ENCODE measurements at places on chromosomes 11 and 22.

- DNase-seq = no peak
These were observed 10.7 kb downstream of the TAB1 start for GRCh38 chr22:39410264-39410663.

- no peak for DNase-seq
These were observed 17.4 kb upstream of the NOX4 start for GRCh38 chr11:89508544-89508943.

DNA sequence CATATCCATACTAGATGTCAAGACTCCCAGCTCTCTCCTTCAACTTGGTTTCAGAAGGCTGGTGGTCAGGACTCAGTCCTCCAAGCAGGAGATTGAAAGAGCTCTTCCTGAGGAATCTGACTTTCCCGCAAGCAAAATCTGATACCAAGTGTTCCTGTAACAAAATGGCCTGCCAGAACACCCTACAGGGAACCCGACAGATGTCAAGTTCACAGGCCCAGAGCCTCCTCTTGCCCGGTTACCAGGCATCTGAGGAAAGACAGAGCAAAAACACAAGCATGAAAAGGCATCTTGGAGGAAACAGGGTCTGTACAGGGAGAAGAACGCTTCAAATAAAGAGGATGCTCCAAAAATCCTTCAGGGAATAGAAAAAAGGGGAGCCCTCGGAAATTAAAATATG lies 8.7 kb upstream of the KCNJ5 start:
- DNase-seq = no peak

GRCh38 chr11:35524780-35525179 lies 636 bp downstream of the PAMR1 start:
- DNase-seq = no peak

- DNase-seq = peak; percentile 89
These were observed 4.3 kb downstream of the CLTCL1 start for GRCh38 chr22:19287076-19287707.

DNA sequence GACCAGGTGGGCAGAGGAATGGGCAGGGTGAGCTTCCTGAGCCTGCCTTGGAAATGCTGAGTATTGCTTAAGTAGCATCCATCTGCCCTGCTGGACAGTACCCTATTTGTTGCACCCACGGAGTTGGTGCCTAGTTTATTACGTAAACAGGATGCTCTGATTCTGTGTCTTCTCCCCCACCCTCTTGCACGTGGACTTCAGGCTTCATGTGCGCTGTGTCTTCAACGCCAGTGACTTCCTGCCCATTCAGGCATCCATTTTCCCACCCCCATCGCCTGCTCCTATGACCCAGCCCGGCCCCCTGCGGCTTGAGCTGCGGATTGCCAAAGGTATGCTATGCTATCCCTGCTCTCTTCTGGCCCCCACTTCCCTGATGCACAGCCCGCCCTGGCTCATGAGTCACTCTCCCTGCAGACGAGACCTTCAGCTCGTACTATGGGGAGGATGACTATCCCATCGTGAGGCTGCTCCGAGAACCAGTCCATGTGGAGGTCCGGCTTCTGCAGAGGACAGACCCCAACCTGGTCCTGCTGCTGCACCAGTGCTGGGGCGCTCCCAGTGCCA lies 5.7 kb downstream of the ZP1 start:
- no peak for DNase-seq

GRCh38 chr11:92861634-92862033 lies 107.8 kb upstream of the MTNR1B start:
- no peak for DNase-seq

- DNase-seq = no peak
These were observed 122.6 kb downstream of the IGLL1 start for GRCh38 chr22:23457380-23457985.

DNA sequence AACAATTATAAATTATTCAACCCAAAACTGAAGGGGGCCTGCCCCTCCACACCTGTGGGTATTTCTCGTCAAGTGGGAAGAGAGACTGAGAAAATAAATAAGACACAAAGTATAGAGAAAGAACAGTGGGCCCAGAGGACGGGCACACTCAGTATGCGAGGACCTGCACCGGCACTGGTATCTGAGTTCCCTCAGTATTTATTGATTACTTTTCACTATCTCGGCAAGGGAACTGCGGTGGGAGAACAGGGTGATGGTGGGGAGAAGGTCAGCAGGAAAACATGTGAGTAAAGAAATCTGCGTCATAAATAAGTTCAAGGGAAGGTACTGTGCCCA lies 3.2 kb downstream of the C11orf54 start:
- no peak for DNase-seq

- no peak for DNase-seq
These were observed 34.7 kb upstream of the SEPTIN5 start for GRCh38 chr22:19679522-19680101.

DNA sequence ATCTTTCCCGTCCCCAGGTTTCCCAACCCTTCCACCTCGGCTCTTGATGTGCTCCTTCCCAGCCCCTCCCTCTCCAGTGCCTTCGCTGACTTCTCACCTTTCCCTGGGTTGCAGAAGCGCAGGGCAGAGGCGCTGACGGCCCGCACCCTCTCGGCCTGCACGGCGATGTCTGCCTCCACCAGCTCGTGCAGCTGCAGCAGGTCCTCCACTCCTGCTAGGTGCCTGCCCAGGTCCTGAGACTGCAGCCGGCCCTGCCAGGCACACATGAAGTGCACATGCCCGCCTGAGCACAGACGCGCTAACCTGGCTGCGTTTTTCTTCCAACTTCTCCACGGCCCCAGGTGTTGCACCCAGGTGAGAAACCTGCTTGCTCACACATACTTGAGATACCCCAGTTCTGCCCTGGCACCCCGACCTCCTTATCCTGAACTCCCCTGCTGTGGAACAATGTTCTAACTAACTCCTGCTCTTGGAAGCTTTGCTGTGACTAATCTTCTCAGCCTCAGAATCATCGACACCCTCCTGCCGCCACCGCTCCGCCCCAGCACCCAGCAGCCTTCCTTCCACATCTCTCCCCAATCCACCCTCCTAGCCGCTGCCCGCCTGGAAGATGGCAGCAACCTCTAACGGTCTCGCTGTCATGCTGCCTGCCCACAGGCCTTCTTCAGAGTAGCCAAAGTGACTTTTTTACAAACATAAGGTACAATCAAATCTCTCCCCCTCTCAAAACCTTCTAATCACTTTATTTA lies 23.3 kb downstream of the SPTBN2 start:
- DNase-seq = no peak

- no peak for DNase-seq
These were observed 47.7 kb upstream of the DBX1 start for GRCh38 chr11:20207781-20208621.

- no peak for DNase-seq
These were observed 15.8 kb upstream of the SYN3 start for GRCh38 chr22:33073989-33074418.

- DNase-seq = no peak
These were observed 20.6 kb upstream of the RPS13 start for GRCh38 chr11:17098038-17098437.

DNA sequence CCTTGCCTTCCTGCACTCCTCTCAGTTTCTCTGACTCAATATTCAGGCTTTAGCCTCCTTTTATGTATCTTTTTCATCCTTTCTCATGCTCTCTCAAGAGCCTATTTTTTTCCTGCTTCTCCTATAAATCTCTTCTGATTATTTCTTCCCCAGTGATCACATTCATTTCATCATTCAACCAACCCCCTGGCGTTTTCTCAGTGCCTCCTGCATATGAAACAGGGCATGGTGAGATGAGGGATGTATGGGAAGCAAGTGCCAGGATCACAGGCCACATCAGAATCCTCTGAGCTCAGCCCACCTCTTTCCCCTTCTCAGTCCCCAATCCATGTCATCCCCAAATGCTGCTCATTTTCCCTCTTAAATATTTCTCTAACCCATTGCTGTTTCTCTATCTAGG lies 38.7 kb upstream of the NRIP3 start:
- DNase-seq = no peak

- DNase-seq = no peak
These were observed 88.4 kb downstream of the SLC1A2 start for GRCh38 chr11:35330931-35331330.

DNA sequence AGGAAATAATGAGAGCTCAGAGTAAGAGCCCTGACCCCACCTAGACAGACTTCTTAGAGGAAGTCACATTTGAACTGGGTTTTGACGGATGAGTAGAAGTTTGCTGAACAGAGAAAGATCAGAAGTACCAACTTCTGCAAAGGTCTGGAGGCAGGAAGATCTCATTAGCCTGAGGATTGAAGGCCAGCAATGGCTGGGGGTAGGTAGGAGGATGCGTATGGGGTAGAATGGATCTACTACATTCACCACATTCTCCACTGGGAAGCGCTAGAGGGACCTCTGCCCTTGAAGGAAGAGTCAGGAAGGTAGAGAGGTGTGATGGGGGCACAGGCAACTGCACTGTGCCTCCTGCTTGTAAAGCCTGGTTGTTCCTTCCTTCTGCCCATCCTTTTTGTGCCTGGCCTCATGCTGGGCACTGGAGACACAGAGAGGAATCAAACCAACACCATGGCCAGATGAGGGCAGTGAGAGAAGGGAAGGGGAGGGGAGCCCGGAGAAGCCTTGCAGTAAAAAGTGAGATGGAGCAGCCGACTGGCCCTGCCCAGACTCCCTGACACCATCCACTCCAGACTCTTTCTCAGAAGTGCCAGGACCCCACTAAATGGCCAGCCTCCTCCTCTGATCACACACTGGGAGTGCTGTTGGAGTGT lies 4.9 kb downstream of the TPBGL start:
- DNase-seq = no peak
